OCI-LY7 (cell line): ENCODE measurements at places on chromosomes 5 and 9.

GRCh38 chr9:127021664-127022363, 100.6 kb downstream of the ANGPTL2 start:
- no peak for DNase-seq

DNA sequence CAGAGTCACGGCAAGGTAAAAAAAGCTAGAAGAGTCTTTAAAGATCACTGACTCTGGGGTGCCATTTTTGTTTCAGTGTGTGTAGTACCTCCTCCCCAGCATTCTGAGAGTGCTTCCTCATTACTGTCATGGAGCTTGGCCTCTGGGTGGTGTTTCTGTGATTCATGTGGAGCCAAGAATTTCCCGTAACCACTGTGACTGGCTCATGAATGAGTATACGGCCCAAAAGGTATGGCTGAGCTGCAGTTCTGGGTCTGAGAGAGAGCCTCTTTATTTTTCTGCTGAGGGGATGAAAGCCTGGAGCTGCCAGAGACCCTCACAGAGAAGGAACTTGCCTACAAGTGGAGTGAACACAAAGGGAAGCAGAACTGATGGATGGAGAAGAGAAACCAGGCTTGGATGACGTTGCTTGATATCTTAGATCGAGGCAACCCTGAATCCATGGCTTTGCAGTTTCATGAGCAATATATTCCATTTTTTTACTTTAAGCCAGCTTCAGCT, 85.6 kb downstream of the PTTG1 start:
- DNase-seq, result no peak

GRCh38 chr9:18791074-18791473, 241.9 kb downstream of the SAXO1 start:
- DNase-seq, result peak; percentile 15

GRCh38 chr9:110244616-110245015, 11.7 kb downstream of the TXN start:
- DNase-seq, result no peak

- DNase-seq, result no peak
Measured at GRCh38 chr5:138706655-138707480, 46.4 kb upstream of the CTNNA1 start.

GRCh38 chr5:169416583-169417196, 115.8 kb upstream of the SLIT3 start:
- no peak for DNase-seq

DNA sequence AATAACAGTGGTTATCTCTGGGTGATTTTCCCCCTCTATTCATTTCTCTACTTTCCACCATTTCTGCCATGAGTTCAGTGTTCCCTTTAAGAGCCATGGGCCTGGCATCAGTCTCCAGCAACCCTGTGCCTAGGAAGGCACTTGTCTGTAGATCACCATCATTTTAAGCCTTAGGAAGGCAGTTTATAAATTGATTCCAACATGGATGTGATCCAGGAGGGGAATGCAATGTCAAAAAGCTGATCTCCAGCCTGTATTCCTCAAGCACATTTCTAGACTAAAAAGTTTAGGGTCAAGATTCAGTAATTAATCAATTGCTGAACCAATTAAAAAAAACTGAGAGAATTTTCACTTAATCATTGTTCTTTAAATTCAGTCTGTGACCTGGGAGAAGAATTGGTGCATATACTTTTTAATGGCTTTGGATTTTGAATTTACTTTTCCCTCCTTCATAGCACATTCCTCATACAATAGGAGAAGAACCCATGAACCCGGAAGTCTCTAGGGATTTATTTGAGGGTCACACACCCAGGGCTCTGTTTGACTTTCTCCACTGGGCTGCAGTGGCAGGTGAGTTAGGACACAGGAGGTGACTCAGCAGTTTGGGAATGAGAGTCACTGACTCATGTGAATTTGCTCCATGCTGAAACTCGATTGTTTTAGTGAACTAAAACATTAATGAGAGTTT, 6.1 kb upstream of the ERMP1 start:
- peak; percentile 11 for DNase-seq

- no peak for DNase-seq
Measured at GRCh38 chr9:100581661-100582060, 3.8 kb downstream of the CAVIN4 start.

DNA sequence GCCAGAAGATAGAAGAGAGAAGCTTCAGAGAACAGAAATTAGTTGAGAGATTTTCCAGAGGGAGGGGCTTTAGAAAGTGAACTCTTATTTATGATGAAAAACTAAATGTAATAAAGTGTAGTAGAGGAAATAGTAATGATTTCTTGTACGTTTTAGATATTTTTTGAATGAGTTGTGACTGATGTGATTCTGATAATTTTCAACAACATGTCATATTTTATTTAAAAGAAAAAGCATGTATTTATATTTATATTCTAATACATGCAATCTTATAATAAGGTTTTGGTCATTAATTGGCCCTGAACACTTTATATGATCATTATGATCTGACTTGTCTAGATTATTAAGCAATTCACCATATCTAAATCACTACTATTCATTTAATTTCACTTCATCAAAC, 735.2 kb upstream of the CDH9 start:
- DNase-seq, result no peak

DNA sequence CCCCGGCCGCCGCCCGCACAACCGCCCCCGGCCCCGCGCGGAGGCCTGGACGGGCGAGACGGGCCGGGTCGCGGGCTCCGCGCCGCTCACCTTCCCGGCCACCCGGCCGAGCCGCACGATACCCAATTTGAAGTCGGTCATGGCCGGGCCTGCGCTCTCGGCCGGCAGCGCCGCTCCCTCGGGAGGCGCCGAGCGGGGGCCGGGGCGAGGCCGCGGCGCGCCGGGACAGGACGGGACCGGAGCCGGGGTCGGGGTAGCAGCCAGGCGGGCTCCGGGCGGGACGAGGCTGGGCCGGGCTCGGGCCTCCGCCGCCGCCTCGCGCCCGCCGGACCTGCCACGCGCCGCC, 216 bp downstream of the ZMYND19 start:
- no peak for DNase-seq

DNA sequence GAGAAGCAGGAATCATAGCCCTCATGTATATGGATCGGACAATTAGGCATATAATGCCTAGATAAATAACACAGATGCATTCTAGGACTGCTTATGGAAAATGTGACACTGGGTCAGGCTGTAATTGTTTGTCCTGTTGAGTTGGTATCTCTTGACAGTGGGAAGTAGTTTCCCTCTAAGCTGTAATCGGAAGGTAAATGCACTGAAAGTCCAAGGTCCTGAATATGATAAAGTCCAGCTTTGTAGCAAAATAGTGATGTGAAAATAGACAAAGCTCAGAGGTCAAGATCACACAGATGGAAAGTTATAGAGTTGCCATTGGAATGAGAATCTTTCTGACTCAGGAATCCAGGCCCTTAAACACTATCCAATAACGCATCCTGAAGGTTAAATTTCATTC, 214.2 kb downstream of the GABRB2 start:
- no peak for DNase-seq

GRCh38 chr9:119853126-119853525, 483.9 kb upstream of the BRINP1 start:
- DNase-seq, result no peak

DNA sequence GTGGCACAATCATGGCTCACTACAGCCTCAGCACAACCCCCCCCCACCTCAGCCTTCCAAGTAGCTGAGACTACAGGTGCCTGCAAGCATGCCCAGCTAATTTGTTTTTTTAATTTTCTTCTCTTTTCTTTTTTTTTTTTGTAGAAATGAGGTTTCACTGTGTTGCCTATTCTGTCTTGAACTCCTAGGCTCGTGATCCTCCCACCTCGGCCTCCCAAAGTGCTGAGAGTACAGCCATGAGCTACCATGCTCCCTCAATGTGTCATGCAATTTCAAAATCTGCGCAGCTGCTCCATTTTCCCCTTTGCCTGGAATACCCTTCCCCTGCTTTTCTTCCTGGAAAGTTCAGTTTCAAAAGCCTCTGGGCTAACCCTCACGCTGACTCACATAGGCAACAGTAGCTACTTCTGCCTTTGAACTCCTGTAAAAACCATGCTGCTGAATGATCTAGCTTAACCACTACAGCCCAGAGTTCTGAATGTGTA, 71.0 kb upstream of the IL7R start:
- DNase-seq, result no peak

DNA sequence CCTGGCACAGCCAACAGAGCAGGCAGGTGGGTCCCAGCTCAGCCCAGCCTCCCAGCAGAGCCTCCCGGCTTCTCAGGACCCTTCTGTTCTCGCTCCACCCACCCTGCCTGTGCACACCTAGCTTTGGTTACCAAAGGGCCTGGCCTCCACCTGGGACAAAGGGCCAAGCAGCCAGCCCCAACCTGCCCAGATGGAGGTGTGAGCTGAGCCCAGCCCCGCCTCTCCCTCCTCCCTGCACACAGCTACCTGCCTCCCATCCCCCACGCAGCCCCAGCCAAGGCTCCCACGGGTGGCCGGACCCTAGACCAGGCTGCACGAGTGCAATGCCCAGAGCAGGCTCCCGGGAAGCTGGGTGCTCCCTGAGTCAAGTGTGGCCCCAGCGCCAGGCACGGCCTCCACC, 5.6 kb downstream of the TPRN start:
- DNase-seq, result no peak

DNA sequence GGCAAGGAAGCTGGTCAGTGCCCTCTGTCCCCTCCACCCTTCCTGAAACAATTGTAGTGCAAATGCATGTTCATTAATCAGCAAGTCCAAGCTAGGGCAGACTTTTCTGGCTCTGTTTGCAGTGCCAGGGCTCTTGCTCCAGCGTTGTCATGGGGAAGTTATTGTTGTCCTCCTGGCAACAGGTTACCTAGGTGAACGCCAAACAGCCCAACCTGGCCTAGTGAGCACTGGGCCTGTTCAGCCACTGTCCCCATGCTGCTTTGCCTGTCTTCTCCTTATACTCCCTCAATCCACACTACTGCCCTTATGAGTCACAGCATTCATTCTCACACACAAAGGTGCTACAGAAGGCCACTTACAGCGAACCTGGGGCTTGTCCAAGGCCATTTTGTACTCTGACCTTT, 34.5 kb upstream of the GLIS3 start:
- no peak for DNase-seq

DNA sequence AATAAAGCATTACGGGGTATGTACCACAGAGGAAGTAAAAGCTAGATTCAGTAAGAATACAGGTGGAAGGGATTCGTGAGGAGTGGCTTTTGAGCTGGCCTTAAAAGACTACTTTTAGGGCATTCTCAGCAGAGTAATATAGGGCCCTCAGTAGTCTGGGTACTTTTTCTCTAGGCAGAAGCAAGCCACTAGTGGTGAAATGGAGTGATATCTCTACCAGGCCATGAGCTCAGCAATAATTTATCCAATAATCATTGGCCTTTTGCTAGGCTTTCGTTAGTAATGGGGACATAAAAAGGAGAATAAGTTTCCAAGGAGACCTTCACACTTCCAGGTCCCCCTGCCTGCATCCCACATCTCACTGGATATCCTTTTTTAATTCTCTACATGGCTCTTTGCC, 1.7 kb downstream of the POLR3G start:
- peak; percentile 16 for DNase-seq

GRCh38 chr9:75878488-75878860, 12.0 kb upstream of the PCSK5 start:
- no peak for DNase-seq

DNA sequence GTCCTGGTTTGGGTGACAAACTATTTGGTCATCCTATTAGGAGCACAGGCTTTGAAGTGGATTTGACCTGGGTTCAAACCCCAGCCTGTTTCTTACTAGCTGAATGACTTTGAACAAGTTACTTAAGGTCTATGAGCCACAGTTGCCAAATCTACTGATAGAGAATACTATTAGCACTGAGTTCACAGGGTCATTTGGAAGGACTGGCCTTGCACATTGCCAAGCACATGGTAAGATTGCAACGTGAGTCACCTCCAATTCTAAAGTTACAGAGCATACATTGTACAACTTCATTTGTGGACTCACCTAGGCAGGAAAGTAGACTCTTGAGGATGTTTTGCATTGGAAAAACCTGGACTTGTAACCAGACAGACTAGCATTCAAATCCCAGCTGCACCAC, 38.9 kb downstream of the MFAP3 start:
- no peak for DNase-seq

- DNase-seq, result no peak
Measured at GRCh38 chr5:59891962-59892643, 1.4 kb downstream of the PDE4D start.

- no peak for DNase-seq
Measured at GRCh38 chr5:154222414-154222813, 31.9 kb downstream of the GALNT10 start.

- no peak for DNase-seq
Measured at GRCh38 chr5:83149671-83150070, 72.3 kb downstream of the XRCC4 start.

DNA sequence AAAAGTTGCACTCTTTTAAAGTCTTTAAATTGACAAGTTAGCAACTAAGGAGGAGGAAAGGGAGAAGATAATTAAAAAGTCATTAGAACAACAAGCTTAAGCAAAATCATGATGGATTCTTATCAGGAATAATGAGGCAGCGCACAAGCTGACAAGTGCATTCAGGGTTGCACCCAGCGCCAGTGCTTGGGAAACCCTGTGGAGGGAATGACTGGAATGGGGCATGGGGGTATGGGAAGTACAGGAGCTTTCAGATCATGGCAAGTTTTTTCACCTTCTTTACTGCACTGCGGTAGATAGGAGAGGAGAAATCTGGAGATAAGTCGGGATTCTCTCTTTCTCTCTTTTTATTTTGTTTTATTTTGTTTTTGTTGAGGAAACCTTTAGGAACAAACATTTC, 117.9 kb upstream of the CKMT2 start:
- no peak for DNase-seq

DNA sequence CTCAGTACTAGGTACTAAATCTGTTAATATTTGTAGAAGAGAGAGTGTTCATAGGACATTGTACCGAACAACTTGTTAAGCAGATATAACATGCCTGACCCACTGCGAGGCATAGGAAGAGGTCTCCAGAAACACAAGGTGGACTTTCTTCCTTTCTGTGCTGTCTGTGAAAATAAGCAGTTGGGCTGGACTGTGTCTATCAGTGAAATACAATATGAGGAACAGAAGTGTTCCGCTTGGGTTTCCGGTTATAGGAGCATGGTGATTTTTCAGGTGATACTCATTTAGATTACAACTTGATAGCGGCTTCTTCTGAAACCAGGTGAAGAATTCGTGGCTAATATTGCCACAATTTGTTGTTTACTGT, 60.9 kb upstream of the TLR4 start:
- DNase-seq, result no peak

- no peak for DNase-seq
Measured at GRCh38 chr5:66843065-66843464, 246.9 kb downstream of the MAST4 start.

GRCh38 chr9:102428305-102428704, 566.8 kb upstream of the CYLC2 start:
- no peak for DNase-seq

- no peak for DNase-seq
Measured at GRCh38 chr9:98191181-98191608, 1.2 kb downstream of the CORO2A start.

GRCh38 chr5:14351086-14351661, 208.0 kb downstream of the TRIO start:
- DNase-seq, result no peak

GRCh38 chr9:77945798-77946197, 85.8 kb downstream of the GNAQ start:
- DNase-seq, result no peak
